ENCODE measurements at places on chromosomes 7 and 10.

- DNase-seq, result no peak
Observed at GRCh38 chr10:42988069-42988468, 88.8 kb upstream of the RET start.

DNA sequence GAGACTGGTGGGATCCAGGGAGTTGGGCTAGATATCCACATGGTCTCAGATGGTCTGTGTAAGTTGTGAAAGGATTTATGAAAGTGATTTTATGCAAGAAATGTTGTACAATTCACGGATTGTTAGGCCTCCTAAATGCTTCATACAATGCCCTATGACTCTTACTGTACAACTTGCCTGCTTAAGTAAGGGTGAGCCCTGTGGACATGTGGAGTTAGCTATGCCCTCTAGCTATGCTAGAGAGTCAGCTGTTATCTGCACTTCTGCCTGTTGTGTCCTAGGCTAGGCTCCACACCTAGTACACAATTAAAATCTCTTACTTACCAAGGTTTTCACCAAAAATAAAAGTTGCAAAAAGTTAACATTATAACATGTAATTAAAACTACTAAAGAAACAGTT is 1.7 kb upstream of the CFAP43 start:
- no peak for DNase-seq

- no peak for DNase-seq
Observed at GRCh38 chr10:88800152-88801125, 2.1 kb upstream of the LIPM start.

- no peak for DNase-seq
Observed at GRCh38 chr10:4522296-4523000, 303.6 kb upstream of the AKR1E2 start.

GRCh38 chr10:89342206-89342958 is 14.6 kb downstream of the IFIT3 start:
- DNase-seq, result no peak

DNA sequence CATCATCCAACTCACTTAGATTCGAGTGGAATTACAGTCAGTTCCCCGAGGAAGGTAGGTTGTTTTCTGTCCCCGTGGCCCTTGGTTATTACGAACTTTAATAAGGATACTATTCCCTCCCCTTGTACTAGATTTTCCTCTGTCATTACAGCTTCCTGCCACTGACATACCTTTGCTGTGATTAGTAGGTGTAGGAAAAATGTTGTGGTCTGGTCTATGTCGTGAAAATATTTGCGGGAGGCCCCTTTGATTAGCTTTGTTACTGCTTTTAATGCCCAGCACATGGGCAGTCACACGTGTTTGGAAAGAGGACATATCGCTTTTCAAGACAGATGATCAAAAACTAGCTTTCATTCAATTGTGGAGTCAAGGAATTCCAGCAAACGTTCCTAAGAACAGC is 92.2 kb downstream of the GATA3 start:
- no peak for DNase-seq

DNA sequence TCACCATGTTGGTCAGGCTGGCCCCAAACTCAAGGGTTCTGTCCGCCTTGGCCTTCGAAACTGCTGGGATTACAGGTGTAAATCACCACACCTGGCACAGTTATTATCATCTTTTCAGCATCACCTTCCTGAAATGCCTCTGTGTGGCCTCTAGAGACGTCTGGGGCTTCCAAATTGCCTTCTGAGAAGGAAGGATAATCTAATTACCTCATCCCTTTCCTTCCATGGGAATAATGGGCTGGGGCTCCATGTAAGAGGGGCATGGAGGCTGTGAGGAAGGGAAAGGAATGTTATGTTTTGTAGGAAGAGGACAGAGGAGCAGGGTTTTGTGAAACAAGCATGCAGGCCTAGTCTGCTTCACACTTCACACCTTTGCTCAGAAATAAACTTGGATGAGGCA is 22.2 kb upstream of the PODXL start:
- DNase-seq, result no peak

GRCh38 chr7:51070151-51070550 is 246.5 kb downstream of the COBL start:
- DNase-seq, result no peak

GRCh38 chr7:39238234-39238869 is 260.6 kb downstream of the POU6F2 start:
- no peak for DNase-seq

GRCh38 chr7:95718577-95719410 is 53.6 kb upstream of the DYNC1I1 start:
- no peak for DNase-seq

DNA sequence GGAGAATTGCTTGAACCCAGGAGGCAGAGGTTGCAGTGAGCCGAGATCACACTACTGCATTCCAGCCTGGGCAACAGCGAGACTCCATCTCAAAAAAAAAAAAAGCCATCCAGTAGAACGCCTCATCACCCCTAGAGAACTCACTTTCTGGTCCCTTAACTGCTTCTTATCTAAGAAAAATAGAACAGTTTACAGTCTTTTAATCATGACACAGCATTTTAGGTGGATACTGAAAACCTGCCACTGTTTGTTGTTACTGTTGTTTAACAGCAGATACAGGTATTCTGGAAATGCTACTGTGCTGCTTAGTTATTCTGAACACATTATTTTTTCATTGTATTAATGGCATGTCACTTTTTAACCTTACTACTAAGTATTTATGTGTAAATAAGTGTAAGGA is 624.3 kb upstream of the GHITM start:
- DNase-seq, result no peak

- no peak for DNase-seq
Observed at GRCh38 chr7:35003679-35004303, 33.5 kb downstream of the DPY19L1 start.

- no peak for DNase-seq
Observed at GRCh38 chr7:28703037-28703765, 254.9 kb downstream of the TRIL start.

DNA sequence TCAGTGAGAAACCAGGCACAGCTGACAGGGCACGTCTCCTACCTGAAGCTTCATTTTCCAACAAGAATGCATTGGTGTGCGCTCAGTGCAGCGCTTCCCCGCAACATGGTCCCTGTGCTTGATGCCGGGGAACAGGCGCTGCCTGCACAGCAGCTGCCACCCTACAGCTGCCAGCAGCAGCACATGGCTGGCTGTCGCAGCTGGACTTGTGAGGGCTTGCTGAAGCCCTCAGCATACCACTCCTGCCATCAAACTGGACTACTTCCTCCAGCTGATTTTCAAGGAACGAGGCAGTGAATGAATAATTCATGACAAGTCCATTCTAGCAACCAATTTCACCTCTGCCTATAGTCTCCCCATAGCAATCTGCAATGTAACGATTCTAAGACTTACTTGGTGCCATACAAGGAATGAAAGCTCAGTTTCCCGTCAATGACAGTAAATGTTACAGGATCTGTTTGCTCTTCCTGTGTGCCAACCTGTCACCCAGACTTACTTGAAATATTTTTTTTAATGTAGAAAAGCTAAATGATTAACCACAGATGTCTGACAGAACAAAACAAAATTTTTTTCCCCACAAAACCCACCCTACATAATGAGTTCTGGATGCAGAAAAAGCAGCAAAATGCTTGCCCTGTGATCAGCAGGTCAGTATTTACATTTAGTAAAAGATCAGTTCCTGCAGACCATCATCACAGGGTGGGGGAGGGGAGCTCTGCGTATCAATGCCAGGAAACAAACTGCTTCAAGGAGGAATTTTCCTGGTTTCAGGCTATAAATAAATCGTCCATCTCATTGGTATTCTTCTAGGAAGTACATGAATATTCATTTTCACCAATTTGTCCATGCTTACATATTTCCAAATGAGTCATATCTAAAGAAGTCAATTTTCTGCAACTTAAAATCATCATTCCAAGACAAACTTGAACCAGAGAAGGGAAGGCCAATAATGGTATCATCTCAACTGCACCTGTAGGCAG is 140.6 kb downstream of the ALOX5 start:
- DNase-seq, result no peak

- no peak for DNase-seq
Observed at GRCh38 chr10:91901784-91902677, 7.3 kb downstream of the FGFBP3 start.

GRCh38 chr10:23630885-23631284 is 192.0 kb downstream of the OTUD1 start:
- DNase-seq, result no peak

- DNase-seq, result no peak
Observed at GRCh38 chr7:29346231-29346978, 151.8 kb downstream of the CHN2 start.

GRCh38 chr10:77230194-77230593 is 407.4 kb downstream of the KCNMA1 start:
- DNase-seq, result no peak

DNA sequence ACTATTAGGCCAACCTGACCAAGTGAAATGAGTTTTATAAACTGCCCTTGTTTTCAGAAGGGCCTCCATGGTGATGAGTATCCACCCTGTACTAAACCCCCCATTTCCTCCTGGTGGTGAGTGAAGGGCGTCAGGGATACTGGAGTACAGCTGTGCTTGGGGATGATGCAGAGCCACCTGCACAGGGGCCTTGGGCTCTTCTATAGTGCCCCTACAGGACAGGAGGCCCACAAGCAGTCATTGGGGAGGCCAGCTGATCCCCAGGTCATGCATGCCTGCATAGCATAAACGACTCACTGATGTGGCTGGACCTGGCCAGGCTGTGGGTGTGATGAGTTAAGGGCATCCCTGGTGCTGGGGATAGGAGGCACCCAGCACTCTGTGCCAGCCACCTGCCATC is 114.1 kb upstream of the CELF2 start:
- no peak for DNase-seq

DNA sequence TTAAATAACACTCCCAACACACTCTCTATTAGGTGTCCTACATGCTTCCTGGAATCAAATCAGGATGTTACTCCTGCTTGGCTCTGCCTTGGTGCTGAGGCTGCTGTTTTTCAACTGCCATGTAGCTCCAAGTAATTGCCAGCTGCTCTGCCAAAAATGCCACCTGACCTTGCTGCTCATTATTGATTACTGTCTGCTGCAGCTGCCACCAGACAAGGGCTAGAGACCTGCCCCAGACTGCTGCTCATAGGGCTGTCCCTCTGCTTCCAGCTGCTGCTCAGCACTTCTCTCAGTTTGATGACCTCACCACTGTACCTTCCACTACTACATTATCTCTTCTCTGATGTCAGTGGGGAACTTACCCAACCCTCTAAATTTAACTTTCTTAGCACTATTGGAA is 102.5 kb downstream of the PCLO start:
- no peak for DNase-seq

DNA sequence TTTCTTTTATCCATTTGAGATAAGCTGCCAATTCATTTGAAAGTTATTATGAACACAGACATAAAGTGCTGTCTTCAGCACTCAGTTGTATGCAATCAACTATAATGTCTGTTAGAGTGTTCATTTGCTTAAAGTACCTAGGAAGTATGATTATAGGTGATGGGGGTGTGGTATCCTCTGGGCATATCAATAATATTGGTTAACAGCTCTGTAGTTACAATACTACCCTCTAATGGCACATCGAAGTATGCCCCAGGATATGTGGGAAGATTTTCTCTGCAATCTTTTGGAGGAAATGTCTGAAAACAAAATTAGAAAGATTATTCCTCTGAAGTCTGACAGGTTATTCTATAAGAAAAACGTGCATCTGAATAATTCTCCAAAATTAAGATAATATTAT is 429.7 kb downstream of the ARL4A start:
- DNase-seq, result no peak

GRCh38 chr7:72038022-72038732 is 374.0 kb downstream of the CALN1 start:
- no peak for DNase-seq

GRCh38 chr10:15884447-15884846 is 24.1 kb upstream of the MINDY3 start:
- no peak for DNase-seq

GRCh38 chr10:129713659-129714265 is 246.7 kb downstream of the MGMT start:
- no peak for DNase-seq

DNA sequence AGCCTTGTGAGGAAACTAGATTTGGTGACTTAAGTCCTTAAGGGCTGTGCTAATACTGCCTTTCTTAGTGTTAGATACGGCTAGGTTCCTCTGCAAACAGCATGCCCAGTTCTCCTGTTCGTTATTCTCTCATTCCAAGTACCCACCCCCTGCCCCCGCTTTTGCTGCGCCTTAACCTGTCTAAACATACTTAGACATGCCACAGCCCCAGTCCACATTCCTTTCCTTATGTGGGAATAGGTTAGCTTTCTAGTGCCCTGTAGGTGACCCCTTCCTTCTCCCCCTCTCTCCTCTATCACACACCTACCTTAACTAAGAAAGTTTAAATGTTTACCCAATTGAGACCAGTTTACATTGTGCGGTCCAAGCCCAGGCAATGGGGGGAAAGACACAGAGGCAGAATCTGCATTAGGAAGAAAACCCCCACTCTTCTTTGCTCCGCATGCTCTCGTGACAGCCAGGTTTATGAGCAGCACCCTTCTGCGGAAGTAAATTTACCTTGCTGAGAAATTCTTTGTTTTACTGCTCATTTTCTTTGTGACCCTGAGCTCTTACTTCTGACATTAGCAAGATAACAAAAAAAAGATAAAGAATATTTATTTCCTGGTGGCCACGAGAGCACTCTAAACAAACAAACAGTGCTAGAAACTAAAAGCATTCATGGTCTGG is 48.8 kb downstream of the VIM start:
- DNase-seq, result no peak

DNA sequence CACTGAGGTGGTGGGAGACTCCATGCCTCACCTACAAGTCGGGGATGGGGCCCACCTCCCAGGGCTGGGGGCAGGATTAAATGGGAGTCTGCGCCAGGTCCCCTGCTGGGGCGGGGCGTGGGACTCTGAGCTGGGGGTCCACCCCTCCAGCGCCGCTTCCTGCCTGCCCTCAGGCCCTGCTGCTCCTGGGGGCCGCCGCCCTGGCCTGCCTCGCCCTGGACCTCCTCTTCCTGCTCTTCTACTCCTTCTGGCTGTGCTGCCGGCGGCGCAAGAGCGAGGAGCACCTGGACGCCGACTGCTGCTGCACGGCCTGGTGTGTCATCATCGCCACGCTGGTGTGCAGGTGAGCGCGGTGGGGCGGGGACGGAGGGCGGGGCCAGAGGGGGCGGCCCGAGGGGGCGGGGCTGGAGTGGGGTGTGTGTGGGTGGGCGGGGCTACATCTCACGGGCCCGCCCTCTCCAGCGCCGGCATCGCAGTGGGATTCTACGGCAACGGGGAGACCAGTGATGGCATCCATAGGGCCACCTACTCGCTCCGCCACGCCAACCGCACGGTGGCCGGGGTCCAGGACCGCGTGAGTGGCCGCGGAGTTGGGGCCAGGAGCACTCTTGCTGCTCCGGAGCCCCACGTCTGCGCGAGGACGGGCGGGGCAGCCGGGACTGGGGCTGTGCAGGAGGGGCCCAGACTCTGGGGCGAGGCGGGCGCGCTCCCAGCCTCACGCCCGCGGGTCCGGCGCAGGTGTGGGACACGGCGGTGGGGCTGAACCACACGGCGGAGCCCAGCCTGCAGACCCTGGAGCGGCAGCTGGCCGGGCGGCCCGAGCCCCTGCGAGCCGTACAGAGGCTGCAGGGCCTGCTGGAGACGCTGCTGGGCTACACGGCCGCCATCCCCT is 15.1 kb downstream of the TTYH3 start:
- DNase-seq, result no peak

DNA sequence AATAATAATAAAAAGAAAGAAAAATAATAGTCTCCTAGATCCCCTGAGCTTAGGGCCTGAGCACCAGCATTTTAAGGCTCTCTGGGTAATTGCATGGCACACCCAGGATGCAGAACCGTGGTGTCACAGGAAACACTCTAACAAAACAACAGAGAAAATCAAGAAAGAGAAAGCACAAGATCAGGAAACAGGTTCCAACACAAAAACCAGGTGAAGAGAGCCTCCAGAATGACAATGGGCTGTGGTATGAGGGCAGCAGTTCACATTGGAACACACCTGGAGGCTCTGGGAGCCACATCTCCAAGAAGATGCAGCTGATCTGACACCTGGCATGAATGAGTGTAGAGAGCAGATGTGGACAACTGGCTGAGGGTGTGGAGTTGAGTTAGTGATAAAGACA is 7.1 kb downstream of the MMRN2 start:
- DNase-seq, result no peak

Data from CD8-positive, alpha-beta T cell (primary cell).